Kidney capillary endothelial cell (primary cell): ENCODE measurements at places on chromosomes 6 and 20.

- no peak for DNase-seq
These were observed 39.6 kb downstream of the ZBTB2 start for GRCh38 chr6:151351731-151352130.

- peak; percentile 76 for DNase-seq
These were observed at the start of gene TCF15 for GRCh38 chr20:610130-611046. Gene TCF15, minus strand, starts transcription at chr20:610309. Its CDS starts 72 bp downstream, at chr20:610237.

DNA sequence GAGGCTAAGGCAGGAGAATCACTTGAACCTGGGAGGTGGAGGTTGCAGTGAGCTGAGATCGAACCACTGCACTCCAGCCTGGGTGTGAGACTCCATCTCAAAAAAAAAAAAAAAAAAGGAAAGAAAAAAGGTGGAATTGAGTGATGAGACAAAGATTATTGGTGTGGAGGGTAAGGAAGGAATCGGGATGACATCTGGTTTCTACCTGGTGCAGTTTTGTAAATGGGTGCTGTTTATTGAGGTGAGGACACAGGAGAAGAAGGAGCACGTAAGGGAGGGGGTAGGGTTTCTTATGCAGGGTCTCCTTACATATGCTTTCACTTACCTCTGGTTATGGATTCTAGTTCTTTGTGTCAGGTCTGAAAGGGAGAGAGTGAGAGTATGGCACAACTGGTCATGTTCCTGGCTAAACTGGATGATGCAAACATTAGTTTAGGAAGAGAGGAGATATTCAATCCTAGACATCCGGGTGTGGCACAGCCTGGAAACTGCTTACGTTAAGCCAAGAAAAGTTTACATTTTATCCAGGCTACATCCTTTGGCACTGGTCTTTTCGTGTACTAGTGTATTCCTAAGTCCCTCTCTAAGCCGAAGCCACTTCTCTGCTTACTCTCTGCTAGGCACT, 5.4 kb downstream of the RALY start:
- DNase-seq, result no peak

GRCh38 chr6:89954721-89955148, 60.5 kb downstream of the GJA10 start:
- no peak for DNase-seq

DNA sequence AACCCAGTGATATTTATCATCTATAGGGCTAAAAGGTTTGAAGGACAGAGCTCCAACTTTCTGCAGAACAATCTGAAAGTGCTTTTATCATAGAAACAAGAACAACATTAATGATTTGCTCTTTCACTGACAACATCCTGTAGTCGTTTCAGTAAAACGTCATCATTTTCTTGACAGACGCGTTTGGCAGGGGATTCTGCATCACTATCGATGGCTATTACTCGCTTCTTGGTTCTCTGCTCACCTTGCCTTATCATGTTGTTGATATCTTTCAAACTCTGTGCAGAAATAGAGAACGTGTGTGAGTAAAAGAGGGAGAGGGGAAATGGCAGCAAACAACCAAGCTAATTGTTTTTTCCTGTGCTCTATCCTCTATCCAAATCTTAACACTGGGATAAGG, 47.1 kb upstream of the SAMHD1 start:
- no peak for DNase-seq

GRCh38 chr6:39338397-39338796, 15.9 kb upstream of the KCNK16 start:
- no peak for DNase-seq

GRCh38 chr6:127111526-127111925, 6.9 kb upstream of the RSPO3 start:
- no peak for DNase-seq

DNA sequence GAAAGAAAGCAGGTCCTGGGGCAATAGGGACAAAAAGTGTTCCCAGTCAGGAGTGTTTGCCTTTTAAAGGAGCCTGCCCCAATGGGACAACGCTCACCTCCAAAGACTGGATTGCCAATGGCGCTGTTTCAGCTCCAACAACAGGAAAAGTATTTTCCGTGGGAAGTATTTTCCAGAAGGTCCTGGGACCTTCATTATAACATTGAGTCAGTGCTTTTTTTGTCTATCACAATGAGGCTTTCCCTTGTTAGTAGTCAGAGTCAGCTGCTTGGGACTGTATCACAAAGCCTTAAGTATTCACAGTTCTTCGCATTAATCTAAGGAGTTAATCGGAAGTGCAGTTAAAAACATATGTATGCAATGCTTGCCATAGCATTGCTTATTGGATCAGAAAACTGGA, 17.3 kb downstream of the TRAF3IP2 start:
- DNase-seq, result no peak

DNA sequence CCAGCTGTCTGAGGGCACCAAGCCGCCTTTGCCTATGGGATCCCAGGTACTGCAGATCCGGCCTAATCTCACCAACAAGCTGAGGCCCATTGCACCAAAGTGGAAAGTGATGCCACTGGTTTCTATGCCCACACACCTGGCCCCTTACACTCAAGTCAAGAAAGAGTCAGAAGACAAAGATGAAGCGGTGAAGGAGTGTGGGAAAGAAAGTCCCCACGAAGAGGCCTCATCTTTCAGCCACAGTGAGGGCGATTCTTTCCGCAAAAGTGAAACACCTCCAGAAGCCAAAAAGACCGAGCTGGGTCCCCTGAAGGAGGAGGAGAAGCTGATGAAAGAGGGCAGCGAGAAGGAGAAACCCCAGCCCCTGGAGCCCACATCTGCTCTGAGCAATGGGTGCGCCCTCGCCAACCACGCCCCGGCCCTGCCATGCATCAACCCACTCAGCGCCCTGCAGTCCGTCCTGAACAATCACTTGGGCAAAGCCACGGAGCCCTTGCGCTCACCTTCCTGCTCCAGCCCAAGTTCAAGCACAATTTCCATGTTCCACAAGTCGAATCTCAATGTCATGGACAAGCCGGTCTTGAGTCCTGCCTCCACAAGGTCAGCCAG, 283.0 kb downstream of the TSHZ2 start:
- DNase-seq, result no peak

- peak; percentile 10 for DNase-seq
These were observed 428.1 kb upstream of the NOX3 start for GRCh38 chr6:155883741-155884140.

DNA sequence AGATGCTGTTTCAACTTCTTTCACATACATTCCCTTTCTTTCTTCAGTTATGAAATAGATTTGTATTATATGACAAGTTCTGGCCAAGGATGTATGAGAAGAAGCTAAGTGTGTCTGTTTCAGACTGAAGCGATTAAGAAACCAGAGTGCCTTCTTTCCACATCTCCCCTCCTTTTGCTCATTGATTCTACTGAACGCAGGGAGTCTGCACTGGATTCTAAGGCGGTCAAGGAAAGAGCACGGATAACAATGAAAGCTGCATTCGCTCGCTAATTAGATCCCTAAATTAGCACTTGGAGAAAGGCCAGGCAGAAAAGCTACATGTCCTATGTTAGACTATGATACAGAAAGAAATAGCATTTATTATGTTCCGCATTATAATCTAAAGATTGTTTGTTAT, 267.7 kb downstream of the HAO1 start:
- DNase-seq, result no peak

DNA sequence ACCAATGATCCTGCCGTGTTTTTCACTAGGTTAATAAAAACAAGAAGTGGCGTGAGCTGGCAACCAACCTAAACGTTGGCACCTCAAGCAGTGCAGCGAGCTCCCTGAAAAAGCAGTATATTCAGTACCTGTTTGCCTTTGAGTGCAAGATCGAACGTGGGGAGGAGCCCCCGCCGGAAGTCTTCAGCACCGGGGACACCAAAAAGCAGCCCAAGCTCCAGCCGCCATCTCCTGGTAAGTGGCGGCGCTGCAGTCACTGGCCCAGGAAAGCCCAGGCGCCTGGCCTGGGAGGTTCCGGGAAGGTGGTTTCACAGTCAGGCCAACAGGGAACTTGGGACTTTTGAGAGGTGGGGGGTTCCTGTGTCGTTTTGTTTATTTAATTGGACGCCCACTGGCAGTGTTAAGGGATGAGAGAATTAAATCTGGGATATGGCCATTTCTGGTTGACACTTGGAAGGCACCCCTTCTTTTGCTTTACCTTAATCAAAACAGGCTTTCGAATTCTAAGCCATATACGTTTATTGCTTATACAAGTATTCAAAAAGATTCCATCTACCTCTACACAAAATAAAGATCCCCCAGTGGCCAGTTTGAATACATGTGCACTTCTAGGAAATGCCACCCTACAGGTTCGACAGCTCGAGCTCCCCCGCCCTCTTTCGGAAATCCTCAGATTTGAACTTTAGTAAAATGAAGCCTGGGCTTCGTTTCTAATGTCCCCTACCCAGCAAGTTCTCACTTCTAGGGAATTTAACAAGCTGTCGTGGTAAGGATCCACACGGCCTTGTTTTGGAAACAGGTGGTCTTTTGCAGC, 138.9 kb downstream of the TMEM242 start:
- peak; percentile 36 for DNase-seq

DNA sequence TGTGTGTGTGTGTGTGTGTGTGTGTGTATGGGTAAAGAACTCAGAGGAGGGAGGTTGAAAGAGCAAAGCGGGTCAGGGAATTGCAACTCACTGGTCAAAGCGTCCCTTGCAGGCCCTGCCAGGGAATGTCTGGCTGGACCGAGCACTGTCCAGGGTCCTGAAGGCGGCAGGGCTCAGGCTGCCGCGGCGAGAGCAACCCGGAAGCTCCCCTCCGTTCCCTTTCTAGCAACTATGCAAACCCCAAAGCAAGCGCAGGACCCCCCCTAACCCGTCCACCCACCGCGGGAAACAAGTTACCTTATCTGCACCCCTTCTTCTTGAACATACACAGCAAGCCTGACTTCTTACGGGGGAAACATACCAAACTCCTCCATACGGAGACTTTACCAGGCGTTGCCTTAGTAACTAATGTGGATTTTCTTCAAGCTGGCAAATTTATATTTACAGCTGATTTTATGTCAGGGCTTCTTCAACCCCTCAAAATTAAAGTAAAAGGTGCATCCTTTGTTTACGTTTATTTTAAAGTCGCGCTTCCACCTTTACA, 538 bp upstream of the GRM1 start:
- peak; percentile 56 for DNase-seq

- peak; percentile 87 for DNase-seq
These were observed 172.4 kb upstream of the SSTR4 start for GRCh38 chr20:22862671-22863230.

DNA sequence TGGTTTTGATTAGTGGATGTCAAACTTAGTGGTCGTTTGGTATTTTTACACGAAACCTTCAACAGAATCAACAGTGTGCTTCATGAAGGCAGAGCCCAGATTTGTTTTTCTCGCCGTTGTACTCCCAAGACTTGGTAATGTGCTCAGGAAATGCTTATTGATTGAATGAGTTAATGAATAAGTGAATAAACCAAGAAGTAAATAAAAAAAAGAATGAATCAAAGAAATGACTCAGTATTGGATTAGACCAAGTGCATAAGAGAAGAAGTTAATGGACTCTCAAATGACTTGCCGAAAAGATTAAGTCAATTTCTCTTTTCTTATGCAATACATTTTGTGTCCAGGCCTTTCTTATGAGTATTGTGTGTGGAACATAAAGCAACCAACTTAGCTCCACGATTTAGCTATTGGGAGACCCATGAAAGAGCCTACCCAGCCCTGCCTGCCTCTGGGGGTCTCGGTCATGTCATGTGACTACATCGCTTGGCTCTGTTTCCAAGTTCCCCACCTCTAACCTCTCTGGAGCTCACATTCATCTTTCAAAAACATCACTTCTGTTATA, 10.6 kb upstream of the FUCA2 start:
- DNase-seq, result no peak

DNA sequence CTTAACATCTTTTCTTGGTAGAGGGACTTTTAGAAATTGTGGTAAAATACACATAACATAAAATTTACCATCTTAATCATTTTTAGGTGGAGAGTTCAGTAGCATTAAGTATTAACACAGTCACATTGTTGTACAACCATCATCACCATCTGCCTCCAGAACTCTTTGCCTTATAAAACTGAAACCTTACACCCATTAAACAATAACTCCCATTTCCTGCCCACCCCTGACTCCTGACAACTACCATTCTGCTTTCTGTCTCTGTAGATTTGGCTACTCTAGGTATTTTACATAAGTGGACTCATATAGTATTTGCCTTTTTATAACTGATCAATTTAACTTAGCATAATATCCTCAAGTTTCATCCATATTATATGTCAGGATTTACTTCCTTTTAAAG, 88.7 kb downstream of the ZHX3 start:
- DNase-seq, result no peak

DNA sequence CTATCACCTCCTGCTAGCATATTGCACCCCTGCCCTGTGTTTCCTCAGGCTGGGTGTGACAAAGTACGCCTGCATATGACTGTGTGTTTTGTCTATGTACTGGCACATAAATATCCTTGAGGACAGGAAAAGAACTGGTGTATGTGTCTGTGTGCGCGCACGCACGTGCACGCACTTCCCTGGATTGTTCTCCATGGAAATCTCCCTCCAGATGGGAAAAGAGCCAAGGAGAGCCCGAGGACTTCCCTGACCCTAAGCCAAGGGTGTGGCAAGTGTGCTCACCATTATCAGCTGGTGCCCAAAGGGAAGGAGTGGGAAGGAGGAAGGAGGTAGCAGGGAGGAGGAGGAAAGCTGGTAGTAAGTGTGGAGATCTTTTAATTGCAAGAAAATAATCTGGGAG, 117.6 kb downstream of the HIVEP2 start:
- peak; percentile 87 for DNase-seq

DNA sequence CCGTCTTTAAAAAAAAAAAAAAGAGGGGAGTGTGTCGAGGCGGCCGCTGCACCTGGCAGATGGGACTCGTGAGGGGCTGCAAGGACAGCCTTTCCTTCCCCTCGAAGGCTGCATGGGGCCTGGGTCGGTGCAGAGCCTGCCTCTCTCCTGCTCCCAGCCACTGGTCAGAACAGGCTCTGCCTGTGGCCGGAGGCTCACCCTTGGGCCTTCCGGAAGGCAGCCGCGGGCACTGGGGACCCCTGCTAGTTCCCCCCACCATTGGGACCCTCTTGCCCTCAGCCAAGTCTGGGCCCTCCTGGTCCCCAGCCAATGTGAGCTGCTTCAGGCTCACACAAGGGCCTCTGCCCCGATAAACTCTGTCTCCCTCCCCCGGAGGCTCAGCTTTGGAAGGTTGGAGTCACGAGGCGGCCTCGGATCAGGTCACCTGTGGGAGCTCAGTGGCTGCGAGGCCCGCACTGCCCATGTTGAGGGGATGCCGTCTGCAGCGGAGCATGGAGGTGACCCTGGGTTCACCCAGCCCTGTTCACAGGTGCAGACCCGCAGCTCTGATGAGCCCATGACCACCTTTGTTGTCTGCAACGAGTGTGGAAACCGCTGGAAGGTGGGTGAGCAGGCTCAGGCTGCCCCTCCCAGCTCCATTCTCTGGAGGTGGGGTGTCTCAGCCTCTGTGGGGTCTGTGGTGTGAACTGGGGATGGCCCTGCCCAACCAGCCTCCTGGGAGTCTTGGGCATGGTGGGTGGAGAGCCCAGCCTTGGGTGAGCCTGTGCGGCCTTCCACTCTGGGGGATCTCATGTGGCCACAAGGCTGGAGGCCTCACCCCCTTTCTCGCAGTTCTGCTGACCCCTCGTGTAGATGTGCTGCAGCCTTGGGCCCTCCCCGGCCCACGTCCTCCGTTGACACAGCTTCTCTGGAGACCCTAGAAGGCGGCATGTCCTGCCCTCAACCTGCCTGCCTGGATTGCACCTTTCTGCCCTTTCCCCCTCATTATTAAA, 7.7 kb downstream of the RGS19 start:
- DNase-seq, result no peak
